ENCODE measurements at places on chromosomes 12 and 14.
A peak's percentile ranks its signal among the peaks of the same experiment; 100 is the strongest.

- no peak overlapping the region for H3K4me3 ChIP-seq
These were observed 101.3 kb downstream of the CACNA1C start for GRCh38 chr12:2154050-2154449.

DNA sequence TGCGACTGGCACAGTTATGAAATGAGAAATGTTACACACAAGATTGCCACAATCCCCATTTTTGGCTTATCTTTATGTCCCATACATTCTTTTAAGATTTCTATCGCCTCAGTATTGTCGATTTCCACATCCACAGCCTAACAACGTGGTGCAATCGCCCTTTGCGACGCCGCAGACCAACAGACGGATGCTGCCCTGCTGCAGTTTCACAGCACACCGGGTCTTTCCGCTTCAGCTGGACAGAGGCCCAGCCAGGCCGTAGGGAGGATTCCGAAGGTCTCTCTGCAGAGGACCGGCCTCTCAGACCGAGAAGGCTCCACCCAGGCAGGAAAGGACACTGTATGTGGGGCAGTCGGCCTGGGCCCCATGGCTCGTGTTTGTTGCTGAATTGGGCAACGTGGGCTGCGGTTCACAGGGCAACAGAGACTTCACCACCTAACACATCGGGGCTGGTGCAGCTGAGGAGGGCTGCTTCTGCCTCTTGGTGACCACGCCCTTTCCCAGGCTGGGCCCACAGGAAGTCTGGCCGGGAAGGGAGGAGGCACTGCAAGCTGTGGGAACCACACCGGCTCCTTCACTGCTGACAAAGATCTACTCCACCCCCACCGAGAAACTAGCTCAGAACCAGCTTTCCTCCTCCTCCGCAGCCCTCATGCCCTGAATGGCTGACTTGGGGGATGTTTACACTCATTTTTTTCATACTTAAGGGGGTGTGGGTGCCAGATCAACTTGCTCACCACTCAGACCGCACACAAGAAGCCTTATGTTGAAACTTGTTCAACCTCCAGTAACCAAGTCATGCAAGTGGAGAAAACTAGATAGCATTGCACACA lies 32.9 kb upstream of the MDM1 start:
- peak overlapping the region; percentile 96 for H3K27ac ChIP-seq
- H3K4me3 ChIP-seq: peak overlapping the region; percentile 74
- H3K36me3 ChIP-seq: no peaks in the 10 kb centered on the region
- DNase-seq: peak; percentile 91
- H3K4me1 ChIP-seq: peaks cover 64% of the 10 kb centered on the region
- no peaks in the 10 kb centered on the region for H3K27me3 ChIP-seq

GRCh38 chr14:101082036-101082435 lies 178.5 kb upstream of the RTL1 start:
- no peak overlapping the region for H3K4me3 ChIP-seq
- DNase-seq: no peak
- H3K27ac ChIP-seq: no peak overlapping the region
- no peaks in the 10 kb centered on the region for H3K4me1 ChIP-seq
- no peaks in the 10 kb centered on the region for H3K36me3 ChIP-seq
- peaks cover 28% of the 10 kb centered on the region for H3K27me3 ChIP-seq

DNA sequence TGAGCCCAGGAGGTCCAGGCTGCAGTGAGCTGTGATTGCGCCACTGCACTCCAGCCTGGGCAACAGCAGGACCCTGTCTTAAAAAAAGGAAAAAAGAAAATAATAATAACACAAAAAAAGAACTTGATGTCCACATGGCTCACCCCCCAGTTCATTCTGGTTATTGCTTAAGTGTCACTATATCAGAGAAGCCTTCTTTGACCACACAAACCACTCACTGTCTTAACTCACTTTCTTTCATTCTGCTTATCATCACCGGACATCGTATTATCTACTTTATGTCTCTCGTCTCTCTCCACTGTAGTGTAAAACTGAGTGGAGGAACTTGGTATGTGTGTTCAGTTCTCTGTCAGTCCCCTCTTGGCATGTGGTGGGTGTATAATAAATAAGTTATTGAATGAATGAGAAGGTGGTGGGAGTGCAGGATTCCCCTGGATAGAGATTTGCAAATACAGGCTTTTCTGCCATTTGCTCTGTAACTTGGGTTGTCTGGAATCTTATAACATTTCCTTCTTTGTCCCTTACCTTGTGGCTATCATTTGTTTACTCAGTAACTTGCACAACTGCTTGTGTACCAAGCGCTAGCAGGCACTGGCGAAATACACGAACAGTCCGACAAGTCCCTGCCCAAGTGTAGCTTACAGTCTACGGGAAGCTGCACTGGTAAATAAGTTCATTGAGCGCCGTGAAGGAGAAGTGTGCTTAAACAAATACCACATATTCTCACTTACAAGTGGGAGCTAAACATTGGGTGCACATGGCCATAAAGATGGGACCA lies 86.6 kb upstream of the TRAF3 start:
- no peak for DNase-seq
- peaks cover 18% of the 10 kb centered on the region for H3K4me1 ChIP-seq
- no peaks in the 10 kb centered on the region for H3K27me3 ChIP-seq
- no peaks in the 10 kb centered on the region for H3K36me3 ChIP-seq
- no peak overlapping the region for H3K27ac ChIP-seq

DNA sequence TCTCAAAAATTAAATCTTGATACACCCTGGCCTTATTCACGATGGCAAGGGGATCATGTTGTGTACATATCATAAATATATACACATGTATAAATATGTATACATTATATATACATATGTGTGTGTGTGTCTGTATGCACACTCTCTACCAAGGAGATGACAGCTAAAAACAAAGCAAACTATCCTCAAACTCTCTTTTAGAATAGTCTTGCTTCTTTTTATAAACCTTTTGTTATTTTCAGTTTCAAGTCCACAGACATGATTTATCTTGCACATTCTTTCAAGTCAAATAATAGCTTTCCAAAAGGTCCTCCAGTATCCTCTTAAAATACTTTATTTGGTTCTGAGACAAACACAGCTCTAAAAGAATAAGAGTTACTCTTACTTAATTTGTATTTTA lies 8.4 kb downstream of the ANO6 start:
- H3K27ac ChIP-seq: no peak overlapping the region
- H3K27me3 ChIP-seq: no peaks in the 10 kb centered on the region
- peaks cover 19% of the 10 kb centered on the region for H3K36me3 ChIP-seq
- H3K4me3 ChIP-seq: no peak overlapping the region
- no peak for DNase-seq

- peaks cover 29% of the 10 kb centered on the region for H3K4me1 ChIP-seq
- H3K27me3 ChIP-seq: no peaks in the 10 kb centered on the region
- H3K4me3 ChIP-seq: no peak overlapping the region
- H3K27ac ChIP-seq: no peak overlapping the region
These were observed 111.7 kb downstream of the PPP2R5E start for GRCh38 chr14:63431466-63431865.

DNA sequence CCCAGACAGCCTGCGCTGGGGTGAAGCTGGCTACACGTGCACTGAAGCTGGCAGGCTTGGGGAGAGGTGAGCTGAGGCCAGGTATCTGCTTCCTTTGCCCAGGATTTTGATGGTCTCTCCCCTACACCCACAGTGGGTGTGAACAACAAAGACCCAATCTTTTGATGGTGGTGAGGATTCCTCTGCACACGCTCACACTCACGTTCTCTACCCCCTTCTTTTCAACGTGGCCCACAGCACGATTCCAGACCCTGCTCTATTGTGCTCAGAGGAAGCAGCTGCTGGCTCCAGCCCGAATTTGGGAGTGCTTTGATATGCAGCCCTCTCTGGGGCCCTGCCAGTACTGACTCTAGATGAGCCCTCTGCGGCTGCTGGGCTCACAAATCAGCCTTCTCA lies 4.9 kb downstream of the CD9 start:
- peaks cover 30% of the 10 kb centered on the region for H3K27me3 ChIP-seq
- H3K4me3 ChIP-seq: no peak overlapping the region
- H3K36me3 ChIP-seq: no peaks in the 10 kb centered on the region
- H3K27ac ChIP-seq: peak overlapping the region; percentile 13

DNA sequence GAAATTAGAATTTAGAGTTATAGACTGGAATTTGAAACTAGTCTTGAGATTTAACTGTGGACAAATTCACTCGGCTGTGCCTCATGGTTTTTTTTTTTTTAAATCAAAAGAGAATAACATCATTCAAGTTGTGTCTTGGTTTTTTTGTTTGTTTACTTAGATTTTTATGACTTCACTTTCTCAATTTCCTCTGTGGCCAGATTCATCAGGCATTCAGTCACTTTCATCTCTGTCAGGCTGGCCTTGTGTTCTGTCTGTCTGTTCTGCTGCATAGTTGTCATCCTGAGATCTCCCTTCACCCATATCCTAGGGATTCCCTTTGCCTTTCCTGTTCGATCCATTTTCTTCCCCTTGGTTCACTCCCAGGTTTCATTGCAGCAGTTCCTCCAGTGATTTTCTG lies 10.0 kb downstream of the MARK3 start:
- peak overlapping the region; percentile 63 for H3K27ac ChIP-seq
- peaks cover 5% of the 10 kb centered on the region for H3K36me3 ChIP-seq
- DNase-seq: no peak
- H3K4me3 ChIP-seq: peak overlapping the region; percentile 3
- peaks cover 73% of the 10 kb centered on the region for H3K4me1 ChIP-seq

DNA sequence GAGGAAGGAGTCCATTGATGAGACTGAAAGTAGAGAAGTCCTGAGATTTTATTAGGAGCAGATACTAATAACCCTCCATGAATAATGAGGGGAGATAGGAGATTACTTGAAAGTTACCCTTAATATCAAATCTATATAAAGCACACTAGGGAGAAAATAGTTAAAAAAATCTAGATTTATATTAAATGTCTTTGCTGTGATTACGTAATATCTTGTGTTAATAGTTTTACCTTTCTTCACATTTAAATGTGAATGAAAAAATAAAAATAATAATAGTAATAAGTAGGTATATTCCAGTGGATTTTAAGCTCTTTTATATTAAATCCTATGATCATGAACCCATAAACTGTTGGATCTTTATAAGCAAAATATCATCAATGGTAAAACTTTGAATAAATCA lies 267.3 kb upstream of the SYT10 start:
- no peak overlapping the region for H3K4me3 ChIP-seq
- DNase-seq: no peak
- no peaks in the 10 kb centered on the region for H3K36me3 ChIP-seq
- H3K27ac ChIP-seq: no peak overlapping the region
- no peaks in the 10 kb centered on the region for H3K27me3 ChIP-seq

Measured in activated CD4-positive, alpha-beta T cell treated with anti-CD3 and anti-CD28 coated beads for 36 hours (primary cell).